Left ventricle myocardium inferior (tissue), 1 donor: ENCODE measurements at places on chromosomes 2 and 18. TPM values are rescaled to one million over a fixed set of nuclear protein-coding genes. Genes with fewer than 3 reads are reported as not detected.

GRCh38 chr2:183389546-183390080 lies 265.4 kb downstream of the NUP35 start:
- H3K4me3 ChIP-seq: no peak overlapping the region
- no peak for DNase-seq
- H3K4me1 ChIP-seq: no peaks in the 10 kb centered on the region
- no peaks in the 10 kb centered on the region for H3K27me3 ChIP-seq

GRCh38 chr2:84823229-84823628 lies 57.7 kb downstream of the TRABD2A start:
- DNase-seq: no peak
- no peaks in the 10 kb centered on the region for H3K27me3 ChIP-seq
- no peak overlapping the region for H3K4me3 ChIP-seq
- H3K27ac ChIP-seq: no peak overlapping the region
- no peaks in the 10 kb centered on the region for H3K4me1 ChIP-seq
- H3K36me3 ChIP-seq: no peaks in the 10 kb centered on the region

DNA sequence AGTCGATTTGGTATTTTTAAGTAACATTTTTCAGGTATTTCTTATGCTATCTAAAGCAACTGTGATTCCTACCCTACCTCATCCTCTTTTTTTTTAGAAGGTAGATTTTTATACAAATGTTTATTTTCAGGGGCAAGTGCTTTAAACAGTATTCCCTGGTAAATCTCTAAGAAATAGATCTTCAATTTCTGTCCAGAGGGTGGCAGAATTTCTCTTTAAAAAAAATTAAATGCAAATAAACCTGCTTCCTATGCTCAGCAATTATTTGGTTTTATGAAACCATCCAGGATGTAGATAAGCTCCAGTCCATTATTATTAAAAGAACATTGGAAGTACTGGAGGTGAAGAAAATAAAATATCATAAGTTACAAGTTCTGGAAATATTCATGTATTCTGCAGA lies 191.9 kb downstream of the MYO3B start:
- no peak overlapping the region for H3K4me3 ChIP-seq
- H3K27ac ChIP-seq: no peak overlapping the region
- peaks cover 91% of the 10 kb centered on the region for H3K27me3 ChIP-seq

GRCh38 chr18:26103579-26103978 lies 13.2 kb upstream of the SS18 start:
- H3K4me1 ChIP-seq: no peaks in the 10 kb centered on the region
- H3K27ac ChIP-seq: no peak overlapping the region
- no peaks in the 10 kb centered on the region for H3K27me3 ChIP-seq
- no peaks in the 10 kb centered on the region for H3K36me3 ChIP-seq
- DNase-seq: no peak

GRCh38 chr2:150626934-150627411 lies 139.5 kb upstream of the RND3 start:
- DNase-seq: no peak
- H3K27ac ChIP-seq: no peak overlapping the region
- peaks cover 6% of the 10 kb centered on the region for H3K4me1 ChIP-seq
- no peaks in the 10 kb centered on the region for H3K36me3 ChIP-seq
- H3K27me3 ChIP-seq: no peaks in the 10 kb centered on the region

DNA sequence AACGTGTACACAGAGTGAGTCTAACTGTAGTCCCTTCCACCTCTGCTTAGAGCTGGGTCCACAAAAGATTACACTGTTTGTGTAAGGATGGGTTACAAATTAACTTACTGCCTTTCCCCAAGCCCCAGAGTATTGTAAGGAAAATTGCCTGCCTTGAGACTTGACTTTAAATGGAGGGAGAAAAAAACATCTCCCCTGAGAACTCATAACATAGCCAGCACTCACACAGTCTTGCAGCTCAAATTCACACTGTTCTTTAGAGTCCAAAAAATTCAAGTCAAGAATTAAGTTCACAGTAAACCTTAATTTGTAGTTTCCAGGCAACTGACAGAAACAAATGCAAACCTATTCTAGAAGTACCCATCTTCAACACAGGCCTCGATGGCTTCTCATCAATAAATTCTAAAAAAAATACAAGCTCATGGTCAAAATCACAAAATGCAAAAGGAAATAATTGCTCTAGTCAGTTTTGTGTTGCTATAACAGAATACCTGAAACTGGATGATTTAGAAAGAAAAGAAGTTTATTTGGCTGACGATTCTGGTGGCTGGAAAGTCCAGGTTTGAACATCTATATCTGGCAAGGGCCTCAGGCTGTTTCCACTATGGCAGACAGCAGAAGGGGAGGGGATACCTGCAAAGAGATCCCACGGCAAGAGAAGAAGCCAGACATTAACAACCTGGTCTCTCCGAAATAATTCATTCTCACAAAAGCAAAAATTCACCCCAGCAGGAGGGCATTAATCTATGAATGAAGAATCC lies 34.6 kb upstream of the TMEM17 start:
- H3K27ac ChIP-seq: no peak overlapping the region
- no peak for DNase-seq
- no peaks in the 10 kb centered on the region for H3K27me3 ChIP-seq
- H3K4me1 ChIP-seq: no peaks in the 10 kb centered on the region

GRCh38 chr18:3791238-3791637 lies 341.3 kb downstream of the TGIF1 start:
- H3K36me3 ChIP-seq: no peaks in the 10 kb centered on the region
- DNase-seq: no peak
- H3K27ac ChIP-seq: no peak overlapping the region
- no peaks in the 10 kb centered on the region for H3K4me1 ChIP-seq

GRCh38 chr2:8627692-8628085 lies 54.2 kb upstream of the ID2 start:
- no peak overlapping the region for H3K4me3 ChIP-seq
- no peak for DNase-seq
- H3K4me1 ChIP-seq: peaks cover 10% of the 10 kb centered on the region

DNA sequence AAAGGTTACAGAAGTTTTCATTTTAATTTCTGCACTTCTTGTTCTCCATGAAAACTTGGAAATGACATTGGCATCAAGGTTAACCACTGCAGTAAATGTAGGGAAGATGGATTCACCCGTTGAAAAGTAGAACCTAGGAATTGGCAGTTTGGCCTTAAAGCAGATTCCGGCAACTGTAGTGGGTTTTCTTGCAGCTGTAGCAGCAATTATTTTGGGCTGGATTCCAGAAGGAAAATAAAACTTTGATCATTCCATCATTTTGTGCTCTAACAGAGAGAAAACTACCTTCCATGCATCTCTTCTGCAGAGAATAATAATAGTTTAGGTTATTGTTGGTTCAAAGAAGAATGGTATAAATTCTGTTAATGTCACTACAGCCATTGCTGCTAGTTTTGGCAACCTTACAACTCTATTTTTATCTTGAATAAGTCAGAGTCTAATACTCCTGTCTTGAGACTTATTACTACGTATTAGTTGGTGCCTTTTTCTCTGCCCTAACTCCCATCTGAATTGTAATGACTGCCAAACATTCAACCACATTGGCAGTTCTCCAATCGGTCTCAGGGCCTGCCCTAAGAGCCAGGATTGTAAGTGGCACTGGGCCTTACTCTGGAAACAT lies 178.1 kb upstream of the PIEZO2 start:
- no peak overlapping the region for H3K4me3 ChIP-seq
- peak overlapping the region; percentile 3 for H3K27ac ChIP-seq
- H3K36me3 ChIP-seq: no peaks in the 10 kb centered on the region

ILKAP gene
- 26.5 TPM for total RNA-seq

MAP3K19 gene
- total RNA-seq: not detected

HNMT gene
- total RNA-seq: 11.7 TPM

BABAM2 gene
- 58.9 TPM for total RNA-seq

AUP1 gene
- 46.9 TPM for total RNA-seq

SNORC gene
- total RNA-seq: 1.0 TPM
